ENCODE measurements at places on chromosomes 2 and 18.

- no peak for DNase-seq
Observed at GRCh38 chr2:163794635-163795034, 58.8 kb upstream of the FIGN start.

DNA sequence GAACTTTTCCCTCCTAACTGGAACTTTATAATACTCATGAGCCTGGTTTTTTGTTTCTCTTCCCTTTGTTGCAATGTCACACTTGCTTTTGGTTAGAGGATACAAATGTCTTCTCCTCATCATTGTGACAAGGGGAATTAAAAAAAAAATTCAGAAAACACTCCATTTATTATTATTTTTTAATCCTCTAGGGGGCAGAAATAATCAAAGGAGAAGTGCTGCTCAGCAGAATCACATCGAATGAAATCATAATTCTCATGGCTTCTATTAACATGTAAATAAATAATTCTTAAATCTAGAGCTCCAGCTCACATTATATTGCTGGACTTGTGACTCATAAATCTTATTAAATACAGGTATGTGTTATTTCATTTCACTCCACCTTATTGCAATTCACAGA lies 273.8 kb downstream of the TRIB2 start:
- no peak for DNase-seq

DNA sequence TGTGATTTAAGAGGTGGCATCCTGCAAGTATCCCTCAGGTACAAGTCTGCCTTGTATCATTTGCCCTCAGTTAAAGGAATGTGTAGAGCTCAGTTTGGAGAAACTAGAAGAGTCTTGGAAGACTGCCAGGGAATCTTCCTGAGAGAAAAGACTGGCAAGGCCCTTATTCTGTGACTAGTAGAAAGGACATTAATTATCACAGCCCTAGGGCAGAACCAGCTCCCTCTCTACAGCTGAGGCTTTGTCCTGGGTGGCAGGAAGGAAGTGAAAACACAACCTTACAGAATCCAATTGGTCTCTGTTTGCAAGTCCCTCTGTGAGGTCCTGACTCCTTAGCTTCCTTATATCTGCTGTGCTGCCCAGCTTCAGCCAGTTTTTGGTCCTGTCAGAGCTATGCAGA lies 385.9 kb upstream of the CYRIA start:
- no peak for DNase-seq

DNA sequence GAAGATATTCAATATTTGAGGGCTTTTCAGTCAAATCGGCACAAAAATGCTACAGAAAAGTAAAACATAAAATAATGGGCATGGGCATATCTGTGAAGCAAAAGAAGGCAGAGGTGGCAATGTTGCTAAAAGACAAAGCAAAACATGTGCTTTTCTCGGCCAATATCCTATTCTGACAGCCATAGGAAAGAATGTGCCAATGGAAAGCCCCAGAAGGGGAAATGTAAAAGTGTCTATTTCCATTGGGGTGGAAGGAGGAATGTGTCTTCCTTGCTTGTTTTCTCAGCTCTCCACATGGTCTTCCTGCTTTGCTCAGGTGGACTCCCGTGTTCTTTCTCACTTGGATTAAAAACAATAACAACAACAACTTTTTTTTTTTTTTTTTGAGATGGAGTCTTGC lies 13.7 kb upstream of the PER2 start:
- peak; percentile 27 for DNase-seq

- no peak for DNase-seq
Observed at GRCh38 chr2:41947701-41948396, 100.0 kb upstream of the PKDCC start.

GRCh38 chr2:27185331-27186026 lies 26.4 kb upstream of the ATRAID start:
- DNase-seq = peak; percentile 63

DNA sequence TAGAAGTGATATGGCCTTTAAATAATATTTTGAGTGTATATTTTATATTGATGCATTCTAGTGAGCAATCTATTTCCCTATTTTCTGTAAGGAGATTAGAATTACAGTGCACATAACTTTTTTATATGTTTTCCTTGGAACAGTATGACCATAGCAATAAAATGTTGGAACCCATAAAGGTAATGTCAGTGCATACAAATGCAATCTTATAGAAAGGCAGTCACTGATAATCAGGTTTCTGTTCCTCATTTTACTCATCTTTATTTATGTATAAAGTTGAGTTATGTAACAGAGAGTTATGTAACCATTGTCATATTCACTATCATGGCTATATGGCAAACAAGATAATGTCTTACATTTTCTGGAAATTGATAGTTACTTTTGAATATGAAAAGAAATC lies 179.9 kb upstream of the NETO1 start:
- no peak for DNase-seq

DNA sequence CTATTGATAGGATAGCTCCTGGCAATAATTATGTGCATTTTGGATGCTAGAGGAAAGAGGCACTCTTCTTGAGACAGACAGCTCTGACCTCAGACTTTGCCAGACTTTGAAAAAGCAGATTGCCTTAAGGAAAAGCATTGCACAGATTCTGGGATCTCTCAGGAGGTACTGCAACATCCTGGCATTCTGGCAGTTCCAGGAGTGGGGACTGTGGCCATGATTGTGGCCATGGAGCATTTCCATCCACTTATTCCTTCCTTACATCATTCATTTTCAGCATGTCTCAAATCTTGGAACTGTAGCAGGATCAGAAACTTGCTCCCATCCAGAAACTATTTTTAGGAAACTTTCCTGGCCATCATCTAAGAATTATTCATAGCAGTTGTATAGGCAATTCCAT lies 144.9 kb upstream of the FOSL2 start:
- DNase-seq = no peak

DNA sequence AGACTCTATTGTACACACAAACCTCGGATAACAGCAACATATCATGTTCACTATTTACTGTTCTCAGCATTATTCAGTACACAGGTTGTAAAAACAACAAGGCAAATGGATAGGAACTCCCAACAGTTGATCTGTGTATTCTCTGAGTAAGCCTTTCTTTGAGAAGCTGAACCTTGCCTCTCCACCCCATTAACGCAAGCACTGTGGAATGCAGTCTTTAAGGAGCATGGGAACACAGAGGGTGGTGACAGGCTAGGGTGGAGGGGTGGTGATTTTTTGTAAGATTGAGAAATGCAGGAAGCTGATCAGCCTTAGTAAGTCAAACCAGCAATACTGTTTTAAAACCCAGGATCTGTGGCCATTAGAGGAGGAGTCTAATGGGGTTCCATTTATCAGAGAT lies 19.6 kb upstream of the SERPINB11 start:
- DNase-seq = peak; percentile 90

GRCh38 chr2:101197215-101197745 lies 46.1 kb upstream of the TBC1D8 start:
- no peak for DNase-seq

GRCh38 chr2:27710640-27711430 lies 47.1 kb downstream of the SLC4A1AP start:
- no peak for DNase-seq

All from GM03348 (cell line).